Suppressor macrophage (primary cell): ENCODE measurements at places on chromosomes 1 and 21.
A peak's percentile ranks its signal among the peaks of the same experiment; 100 is the strongest.

DNA sequence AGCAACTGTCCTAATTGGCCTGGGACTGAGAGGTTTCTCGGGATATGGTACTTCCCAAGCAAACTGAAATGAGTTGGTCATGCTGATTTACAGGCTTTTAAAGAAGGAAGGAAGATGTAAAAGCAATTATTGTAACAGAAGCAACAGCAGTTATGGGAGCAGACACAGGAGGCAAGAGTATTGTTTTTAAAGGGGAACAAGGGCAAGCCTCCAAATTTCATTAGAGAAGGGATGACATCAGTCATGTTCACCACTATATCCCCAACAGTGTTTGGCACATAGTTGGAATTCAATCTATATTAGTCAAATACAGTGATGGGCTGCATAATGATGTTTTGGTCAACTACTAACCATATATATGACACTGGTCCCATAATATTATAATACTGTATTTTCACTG, 46.0 kb upstream of the JUN start:
- DNase-seq = peak; percentile 28

DNA sequence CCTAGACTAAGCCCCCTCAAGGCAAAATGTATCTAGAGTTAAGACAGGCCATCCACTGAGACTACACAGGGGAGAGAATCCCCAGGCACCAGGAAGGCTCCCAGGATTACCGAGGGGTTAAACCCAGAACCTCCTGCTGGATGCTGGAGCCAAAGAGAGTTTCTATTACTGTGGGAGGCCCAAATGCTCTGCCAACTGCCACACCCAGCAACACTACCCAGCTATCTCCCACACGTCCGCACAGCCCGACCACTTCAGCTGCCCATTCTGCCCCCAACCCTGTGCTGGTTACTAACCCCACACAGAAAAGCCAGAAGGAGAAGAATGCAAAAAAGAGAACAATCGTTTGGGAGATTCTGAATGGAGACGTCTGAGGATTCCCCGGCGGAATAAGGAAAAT, 63.6 kb downstream of the CD46 start:
- no peak for DNase-seq

DNA sequence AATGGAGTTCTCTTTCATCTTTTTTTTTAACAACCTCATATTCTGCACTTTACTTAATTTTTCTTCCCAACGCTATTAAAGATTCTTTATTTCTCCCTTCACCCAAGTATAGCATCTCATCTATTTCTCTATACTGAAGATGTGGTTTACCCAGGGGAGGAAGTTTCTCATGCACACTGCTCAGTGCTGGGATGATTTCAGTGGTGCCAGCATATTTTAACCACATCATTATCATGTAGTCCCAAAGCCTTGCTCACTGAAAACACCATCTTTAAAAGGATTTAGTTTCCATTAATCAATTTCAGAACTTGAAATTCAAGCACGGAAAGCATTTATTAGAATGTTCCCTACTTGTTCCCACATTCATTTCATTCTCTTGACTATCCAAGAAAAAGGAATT, 725.7 kb downstream of the USP25 start:
- no peak for DNase-seq

DNA sequence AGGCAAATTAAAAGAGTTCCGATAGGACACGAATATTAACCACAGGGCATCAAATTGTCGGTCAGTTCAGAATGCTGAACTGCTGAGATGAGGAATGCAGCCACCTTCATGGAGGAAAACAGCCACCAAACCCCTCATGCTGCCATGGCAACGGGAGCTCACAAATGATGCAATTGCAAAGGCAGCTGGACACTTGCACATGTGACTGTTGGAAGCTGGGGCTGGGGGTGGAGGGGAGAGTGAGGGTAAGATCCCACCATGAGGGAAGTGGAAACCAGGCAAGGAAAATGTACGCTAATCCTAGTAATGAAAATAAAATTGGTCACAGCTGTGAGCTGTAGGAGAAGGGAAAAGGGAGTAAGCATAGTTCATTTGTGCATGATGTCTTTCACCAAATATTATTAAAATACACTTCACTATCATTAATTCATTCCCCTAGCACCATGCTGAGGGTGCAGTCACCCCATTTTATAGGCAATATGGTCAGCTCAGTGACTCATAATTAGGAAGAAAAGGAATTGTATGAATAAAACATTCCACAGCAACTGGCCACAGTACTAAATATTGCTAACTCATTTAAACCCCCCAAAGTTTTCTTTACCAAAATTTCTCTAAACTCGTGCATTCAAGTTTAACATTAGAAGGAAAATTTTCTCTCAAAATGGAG, 15.3 kb downstream of the BECN2 start:
- no peak for DNase-seq

- no peak for DNase-seq
These were observed 172.9 kb upstream of the RUNX1 start for GRCh38 chr21:35222021-35222420.
